ENCODE measurements at places on chromosomes 3 and 15.

- DNase-seq, result peak; percentile 62
These were observed 7.3 kb upstream of the FURIN start for GRCh38 chr15:90860942-90861675.

DNA sequence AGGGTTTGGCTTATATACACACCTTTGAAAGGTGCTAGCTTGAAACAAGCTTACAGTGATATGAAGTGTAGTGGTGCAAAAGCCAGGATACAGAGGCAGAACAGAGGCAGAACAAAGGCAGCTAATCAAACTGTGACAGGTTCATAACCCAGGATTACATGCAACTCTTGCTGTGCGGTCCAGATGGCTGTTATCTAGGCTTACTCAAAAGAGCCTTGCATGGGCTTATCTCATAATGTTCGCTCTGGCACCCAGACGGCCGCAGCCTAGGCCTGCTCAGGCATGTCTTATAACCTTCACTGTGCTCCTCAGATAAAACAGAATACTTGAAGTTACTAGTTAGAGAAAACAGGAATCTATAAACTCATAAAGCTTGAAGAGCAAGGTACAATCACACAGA lies 22.8 kb upstream of the NOX5 start:
- no peak for DNase-seq

GRCh38 chr3:173225351-173225750 lies 84.3 kb upstream of the SPATA16 start:
- DNase-seq, result no peak

DNA sequence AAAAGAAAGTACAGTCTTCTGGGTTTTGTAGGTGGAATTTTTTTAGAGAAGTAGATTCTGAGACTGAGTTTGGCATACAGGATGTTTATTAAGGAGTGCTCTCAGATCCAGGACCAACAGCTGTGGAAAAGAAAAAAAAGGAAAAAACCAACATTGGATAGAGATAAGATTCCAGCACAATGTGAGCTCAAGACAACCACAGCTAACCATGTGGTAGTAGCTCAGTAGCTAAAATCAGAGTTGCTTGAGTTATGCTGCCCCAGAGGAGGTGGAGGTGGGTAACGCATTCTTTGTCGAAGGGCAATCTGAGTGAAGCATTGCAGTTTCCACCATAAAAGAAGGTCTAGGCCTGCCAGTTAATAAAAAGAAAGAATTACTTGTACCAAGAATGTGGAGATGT lies 904.3 kb downstream of the NSUN3 start:
- no peak for DNase-seq

DNA sequence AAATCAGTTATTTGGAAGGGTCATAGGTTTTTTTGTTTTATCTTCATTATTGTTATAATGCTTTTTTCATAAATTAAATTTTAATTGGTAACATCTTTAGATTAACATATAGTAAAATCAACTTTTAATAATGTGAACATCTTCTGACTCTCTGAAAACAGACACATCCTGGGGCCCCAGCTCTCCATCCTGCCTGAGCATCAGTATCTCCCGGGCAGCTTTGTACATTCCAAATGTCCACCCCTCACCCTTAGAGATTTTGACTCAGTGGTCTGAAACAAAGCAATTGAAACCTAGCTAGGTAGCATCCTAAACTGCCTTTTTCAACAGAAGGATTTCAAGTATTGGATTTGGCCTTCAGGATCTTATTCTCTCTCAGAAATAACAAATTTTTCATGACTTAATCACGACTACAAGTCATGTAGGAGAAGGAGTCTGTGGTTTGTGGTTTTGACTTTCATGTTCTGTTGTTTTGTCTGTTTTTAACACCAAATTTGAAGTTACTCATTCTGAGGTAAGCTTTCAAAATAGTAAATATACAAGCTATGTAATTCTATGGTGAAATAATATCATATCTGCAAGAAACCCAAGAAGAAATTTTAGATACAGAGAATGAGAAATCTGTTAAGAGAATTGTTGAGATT lies 147.3 kb upstream of the UBE2E2 start:
- DNase-seq, result no peak

- no peak for DNase-seq
These were observed 56.6 kb downstream of the P3H2 start for GRCh38 chr3:190064112-190064511.

DNA sequence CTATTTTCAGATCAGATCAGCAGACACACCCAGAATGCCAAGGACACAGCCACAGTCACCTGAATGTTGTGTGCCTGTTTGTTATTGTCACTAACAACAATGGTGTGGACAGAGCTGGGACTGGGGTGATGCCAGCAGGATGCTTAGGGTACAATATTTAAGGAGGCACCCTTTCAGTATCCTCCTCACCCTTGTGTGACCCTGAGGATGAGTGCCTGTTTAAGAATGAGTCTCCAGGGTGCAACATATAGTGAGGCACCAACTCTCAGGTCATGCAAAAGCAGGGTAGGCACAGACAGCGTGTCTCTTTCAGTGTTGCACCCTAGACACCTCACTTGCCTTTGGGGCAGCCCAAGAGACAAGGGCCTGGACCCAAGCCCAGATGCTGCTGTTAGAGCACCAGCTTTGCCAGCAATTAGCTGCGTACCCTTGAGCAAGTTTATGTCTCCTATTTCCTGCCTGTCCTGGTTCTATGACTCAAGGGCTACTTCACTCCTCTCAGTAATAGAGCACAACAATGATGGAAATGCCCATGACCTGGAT lies 122.6 kb downstream of the AQP9 start:
- DNase-seq, result no peak

DNA sequence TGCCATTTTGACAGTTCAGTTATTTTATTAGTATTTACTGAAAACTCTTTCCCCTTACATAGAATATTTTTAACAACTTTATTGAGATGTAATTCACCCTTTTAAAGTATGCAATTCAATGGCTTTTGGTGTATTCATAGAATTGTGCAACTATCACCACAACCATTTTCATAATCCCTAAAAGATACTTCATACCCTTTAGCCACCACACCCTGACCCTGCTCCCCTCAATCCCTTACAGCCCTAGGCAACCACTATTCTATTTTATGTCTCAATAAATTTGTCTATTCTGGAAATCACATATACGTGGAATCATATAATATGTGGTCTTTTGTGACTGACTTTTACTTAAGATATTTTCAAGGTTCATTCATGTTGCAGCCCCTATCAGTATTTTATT lies 29.7 kb downstream of the TEX9 start:
- no peak for DNase-seq

DNA sequence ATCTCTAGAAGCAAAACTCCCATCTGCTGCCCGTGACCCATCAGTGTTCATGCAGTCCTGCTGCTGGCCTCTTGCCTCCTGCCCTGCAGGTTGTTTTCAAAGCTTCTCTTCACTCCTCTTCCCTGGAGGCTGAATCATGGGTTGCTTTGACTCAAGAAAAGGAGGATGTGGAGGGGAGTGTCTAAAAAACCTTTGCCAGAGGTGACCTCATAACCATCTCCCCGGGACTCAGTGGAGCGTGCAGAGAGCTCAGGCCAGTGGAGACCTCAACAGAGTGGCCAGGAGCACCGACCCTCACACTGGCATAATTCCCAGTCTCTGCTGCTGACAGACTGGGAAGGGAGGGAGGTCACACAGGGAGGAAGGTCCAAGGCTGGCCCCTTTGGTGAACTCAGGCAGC lies 60.9 kb upstream of the ITGA11 start:
- DNase-seq, result no peak

DNA sequence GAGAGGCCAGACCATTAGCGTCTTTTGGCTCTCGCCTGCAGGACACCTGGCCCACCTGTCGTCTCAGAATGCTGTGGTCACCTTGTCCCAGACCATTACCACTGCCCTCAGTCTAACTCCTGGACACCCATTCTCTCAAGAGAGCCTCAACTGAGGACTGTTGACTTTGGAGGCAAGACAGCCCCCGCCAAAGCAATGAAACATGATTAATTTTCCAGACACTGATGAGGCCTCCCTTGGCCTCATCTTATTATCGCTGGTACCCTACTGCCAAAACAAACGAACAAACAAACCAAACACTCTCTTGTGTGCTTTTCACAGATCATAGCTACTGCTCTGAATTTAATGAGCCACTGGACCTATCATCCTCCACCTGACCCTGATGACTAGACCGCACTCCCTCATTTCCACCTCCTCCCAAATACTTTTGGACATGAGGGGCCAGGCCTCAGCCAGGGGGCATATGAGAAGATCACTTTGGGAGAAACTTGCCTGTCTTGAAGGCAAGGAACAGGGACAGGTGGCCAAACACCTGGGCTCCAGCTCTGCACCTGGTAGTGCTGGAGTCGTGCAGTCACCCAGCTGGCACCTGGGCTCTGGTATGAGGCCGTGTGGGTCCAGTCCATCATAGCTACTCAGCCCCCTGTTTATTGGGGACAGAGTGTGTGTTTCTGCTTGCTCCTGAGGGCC lies 27.6 kb downstream of the ALS2CL start:
- DNase-seq, result no peak

- DNase-seq, result no peak
These were observed 77.3 kb downstream of the NFKBIZ start for GRCh38 chr3:101926594-101927105.

DNA sequence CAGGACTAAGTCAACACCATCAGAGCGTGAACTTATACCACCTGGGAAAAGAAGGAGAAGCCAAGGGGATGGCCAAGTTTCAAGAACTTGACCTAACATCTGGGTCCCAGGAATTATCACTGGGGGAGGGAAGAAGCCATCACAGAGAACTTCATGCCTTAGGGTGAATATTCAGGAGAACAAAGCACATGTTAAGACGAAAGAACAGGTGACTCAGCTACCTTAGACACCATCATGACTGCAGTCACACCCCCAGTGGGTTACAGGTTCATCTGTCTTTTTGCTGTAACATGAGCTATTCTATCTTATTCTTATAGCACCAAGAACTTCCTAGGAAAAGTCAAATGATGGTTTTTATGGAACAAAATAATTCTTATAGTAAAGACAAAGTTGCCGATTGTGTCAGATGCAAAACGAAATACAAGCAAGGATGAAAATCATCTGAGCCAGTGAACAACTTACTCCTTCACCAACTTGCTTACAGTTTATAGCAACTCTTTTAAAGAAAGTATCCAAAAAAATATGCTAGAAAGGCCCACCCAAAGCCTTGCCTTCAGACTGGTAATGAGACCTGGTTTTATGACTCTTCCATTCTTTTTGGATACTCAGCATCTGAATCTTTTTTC lies 72.0 kb downstream of the TPRA1 start:
- no peak for DNase-seq

- no peak for DNase-seq
These were observed 114.0 kb upstream of the ALDH1A3 start for GRCh38 chr15:100765467-100766241.

GRCh38 chr3:129535075-129535474 lies 6.6 kb downstream of the RHO start:
- DNase-seq, result no peak
